ENCODE measurements at places on chromosomes 6 and 20. TPM values are rescaled to one million over a fixed set of nuclear protein-coding genes. Genes with fewer than 3 reads are reported as not detected.

DNA sequence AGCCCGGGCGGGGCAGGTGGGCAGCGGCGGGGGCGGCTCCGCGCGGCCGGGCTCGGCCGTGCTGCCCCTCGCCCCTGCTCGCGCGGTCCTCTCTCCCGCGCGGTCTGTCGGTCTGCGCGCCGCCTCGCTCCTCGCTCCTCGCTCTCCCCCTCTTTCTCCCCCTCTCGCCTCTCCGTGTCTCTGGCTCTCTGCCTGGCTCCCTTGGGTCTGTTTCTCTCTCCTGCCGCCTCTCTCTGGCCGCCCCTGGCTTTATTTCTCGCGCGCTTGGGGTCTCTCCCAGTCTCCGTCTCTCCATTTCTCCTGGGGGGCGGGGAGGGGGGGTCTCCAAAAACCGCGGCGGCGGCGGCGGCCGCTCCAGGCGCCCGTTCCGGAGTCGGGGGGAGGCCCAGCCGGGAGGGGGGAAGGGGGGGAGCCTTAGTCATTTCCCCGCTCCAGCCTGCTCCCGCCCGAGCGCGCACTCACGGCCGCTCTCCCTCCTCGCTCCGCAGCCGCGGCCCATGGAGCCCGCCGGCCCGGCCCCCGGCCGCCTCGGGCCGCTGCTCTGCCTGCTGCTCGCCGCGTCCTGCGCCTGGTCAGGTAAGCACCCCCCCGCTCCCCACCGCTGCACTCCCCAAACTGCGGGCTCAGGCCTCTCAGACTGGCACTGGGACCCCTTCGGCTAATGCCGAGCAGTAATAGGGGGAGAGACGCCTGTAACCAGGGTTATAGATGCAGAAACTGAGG lies at the start of gene SIRPA:
SIRPA (plus strand) TSS at position 457 of the 723 bp plus-strand sequence; CDS start at position 498, 41 bp downstream.
- peak; percentile 78 for DNase-seq

DNA sequence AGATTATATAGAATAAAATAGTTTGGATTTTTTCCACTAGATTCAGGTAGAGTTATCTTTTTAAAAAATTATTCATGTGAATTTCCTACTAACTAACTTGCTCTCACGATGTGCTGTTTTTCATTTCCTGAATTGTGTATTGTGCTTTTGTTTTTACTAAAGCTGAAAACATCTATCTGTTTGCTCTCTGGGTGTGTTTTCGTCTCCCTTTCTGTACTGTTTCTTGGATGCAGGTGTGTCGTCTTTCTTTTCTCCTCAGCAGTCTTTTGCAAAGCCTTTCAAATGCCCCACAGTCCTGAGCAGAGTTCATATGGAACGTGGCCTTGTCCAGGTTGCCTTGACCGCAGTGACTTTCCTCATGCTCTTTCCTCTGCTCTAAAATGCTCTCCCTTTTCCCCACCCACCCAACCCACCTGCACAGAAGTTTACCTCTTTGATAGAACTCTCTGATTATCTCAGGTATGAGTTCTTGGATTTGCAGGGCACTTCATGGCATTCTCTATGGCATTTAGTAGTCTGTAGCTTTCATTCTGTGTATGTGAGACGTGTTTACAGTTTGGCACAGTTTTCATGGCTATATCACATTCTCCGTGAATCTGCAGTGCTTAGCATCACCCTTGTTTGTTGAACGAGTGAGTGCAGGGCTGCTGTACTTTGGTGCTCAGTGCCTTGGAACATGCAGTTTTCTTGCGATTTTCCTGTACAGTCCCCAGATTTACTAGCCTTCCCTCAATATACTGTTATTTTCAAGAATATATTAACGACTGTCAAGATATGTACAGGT lies 77.1 kb downstream of the FARS2 start:
- DNase-seq: no peak

GRCh38 chr6:16163535-16164300 lies 34.8 kb downstream of the MYLIP start:
- peak; percentile 47 for DNase-seq

DNA sequence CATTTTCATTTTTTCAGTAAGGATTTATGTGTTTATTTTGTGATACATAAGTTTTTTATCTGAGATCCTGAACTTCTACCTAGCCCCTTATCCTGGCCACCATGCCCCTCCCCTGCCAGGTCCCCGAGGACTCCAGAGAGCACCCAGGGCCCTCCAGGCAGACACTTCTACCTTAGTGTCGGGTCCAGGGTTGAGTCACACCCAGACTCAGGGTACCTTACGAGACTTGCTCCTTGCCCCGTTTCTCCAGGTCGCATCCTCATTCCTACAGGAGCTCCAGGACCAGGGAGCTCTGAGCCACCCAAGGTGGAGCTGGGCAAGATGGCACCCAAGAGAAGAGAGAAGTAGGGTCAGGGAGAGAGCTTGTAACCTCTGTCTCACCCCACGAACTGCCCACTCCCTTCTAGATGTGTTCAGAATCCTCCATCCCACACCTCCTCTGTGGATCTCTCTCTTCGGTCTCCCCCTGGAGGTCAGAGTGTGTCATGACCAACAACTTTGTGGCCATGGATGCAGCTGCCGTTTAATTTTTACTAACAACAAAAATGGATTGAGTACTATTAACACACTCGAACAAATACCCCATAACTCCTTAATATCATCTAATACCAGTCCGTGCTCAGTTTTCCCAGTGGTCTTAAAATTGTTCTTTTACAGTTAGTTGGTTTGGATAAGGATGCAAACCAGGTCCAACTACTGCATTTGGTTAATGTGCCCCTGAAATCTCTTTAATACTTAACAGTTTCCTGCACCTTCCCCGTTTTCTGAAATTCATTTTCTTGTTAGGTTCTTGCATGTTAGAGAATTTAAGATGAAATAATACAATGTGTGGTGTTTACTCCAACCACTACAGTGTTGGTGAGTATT lies 130.6 kb upstream of the INSM1 start:
- peak; percentile 77 for DNase-seq

DNA sequence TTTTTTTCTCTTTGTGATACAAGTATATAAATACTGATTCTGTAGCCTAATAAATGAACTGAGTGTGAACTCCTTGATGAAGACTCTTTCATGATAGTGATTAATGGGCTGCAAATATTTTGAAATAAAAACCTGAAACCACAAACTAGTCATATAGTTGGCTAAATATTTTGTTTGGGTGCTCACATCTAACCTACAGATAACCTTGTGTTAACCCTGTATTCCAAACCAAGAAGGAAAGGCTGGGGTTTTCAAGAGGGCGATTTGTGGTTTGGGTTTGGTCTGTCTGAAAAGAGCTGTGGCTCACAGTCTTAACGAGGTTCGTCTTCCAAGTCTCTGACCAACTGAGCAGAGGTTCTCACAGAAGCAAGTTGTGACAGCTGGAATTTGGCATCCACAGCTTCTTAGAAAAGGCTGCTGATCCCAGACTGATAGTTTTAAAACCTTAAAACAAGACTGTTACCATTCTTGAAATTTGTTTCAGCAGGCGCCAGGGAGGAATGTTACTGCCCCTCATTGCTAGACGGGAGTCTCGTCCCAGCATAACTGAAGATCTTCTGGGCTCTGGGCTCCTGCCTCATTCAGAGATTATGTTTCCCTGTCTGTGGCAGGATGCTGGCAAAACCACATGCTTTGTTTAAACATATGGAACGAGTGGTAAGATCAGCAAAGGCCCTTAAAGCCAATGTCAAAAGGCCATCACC lies 736.4 kb upstream of the MARCKS start:
- DNase-seq: peak; percentile 100

DNA sequence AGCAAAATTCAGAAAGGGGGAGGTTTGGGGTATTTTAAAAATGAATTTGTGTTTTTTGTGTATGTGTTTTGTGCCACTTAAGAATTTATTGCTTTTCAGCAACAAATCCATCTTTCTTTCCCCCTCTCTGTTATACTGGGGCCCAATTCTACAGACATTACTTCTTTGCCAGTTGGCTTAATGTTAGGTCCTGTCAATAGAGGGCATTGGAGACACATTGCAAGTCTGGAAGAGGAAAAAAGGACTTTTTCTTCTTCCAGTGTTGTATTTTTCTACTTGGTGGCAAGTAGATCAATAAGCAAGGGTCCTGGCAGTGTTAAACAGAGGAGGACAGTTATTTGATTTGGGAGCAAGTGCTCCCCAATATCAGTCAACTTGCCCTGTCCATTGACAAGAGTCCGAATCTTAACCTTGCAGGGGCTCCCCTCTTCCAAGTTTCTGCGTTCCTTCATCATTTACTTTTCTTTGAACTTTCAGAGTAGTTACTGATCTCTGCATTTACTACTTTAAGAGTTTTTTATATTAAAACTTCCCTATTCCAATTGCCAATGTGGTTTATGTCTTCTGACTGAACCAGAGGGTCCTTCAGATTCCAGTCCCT lies 23.4 kb downstream of the SCML4 start:
- DNase-seq: peak; percentile 14

GRCh38 chr6:35729722-35730121 lies 7.1 kb upstream of the ARMC12 start:
- no peak for DNase-seq

DNA sequence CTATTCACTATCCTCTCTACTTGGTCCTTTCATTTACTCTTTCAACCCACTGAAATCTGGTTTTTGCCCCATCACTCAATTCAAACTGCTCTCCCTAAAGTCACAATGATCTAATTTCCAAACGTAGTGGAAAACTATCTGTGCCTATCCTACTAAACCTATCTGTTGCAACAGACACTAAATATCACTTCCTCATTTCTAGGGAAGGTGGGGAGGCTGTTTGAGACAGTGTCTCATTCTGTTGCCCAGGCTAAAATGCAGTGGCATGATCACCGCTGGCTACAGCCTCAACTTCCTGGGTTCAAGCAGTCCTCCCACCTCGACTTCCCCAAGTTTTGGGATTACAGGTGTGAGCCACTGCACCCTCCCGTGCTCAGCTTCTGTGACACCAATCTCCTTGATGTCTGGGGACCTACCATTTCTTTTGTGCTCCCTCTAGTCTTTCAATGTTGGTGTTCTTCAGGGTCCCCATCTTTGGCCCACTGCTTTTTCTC lies 8.8 kb downstream of the RANBP9 start:
- DNase-seq: no peak

Gene SLC24A3
- 2.8 TPM for total RNA-seq

Gene CPNE5
- not detected for total RNA-seq
